Activated CD4-positive, alpha-beta T cell treated with anti-CD3 and anti-CD28 coated beads, Interleukin-2, amount 50 U/mL, for 24 hours (primary cell): ENCODE measurements at places on chromosomes 12 and 14.

DNA sequence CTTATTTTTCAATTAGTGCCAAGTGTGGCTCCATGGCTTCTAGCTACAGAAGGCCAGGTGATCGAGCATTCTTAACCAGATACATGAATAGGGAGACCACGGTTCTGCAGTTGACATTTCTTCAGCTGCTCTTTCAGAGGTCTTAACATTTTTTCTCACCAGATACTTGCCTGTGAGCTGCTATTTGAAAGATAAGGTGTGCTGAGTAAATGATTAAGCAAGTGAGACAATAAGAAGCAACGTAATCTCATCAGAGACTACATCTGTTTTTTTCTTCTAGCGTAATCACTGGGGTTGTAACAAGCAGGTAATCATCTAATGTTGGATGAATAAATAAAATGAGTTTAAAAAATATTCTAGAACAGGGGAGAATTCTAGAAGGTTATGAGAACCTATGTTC, 912.9 kb downstream of the DIO2 start:
- DNase-seq: no peak

- DNase-seq: no peak
These were observed 354.5 kb downstream of the NUAK1 start for GRCh38 chr12:105783983-105784947.

- DNase-seq: no peak
These were observed 78.1 kb upstream of the ST8SIA1 start for GRCh38 chr12:22412581-22412980.

- no peak for DNase-seq
These were observed 570 bp upstream of the MRPS35 start for GRCh38 chr12:27709932-27710591.

DNA sequence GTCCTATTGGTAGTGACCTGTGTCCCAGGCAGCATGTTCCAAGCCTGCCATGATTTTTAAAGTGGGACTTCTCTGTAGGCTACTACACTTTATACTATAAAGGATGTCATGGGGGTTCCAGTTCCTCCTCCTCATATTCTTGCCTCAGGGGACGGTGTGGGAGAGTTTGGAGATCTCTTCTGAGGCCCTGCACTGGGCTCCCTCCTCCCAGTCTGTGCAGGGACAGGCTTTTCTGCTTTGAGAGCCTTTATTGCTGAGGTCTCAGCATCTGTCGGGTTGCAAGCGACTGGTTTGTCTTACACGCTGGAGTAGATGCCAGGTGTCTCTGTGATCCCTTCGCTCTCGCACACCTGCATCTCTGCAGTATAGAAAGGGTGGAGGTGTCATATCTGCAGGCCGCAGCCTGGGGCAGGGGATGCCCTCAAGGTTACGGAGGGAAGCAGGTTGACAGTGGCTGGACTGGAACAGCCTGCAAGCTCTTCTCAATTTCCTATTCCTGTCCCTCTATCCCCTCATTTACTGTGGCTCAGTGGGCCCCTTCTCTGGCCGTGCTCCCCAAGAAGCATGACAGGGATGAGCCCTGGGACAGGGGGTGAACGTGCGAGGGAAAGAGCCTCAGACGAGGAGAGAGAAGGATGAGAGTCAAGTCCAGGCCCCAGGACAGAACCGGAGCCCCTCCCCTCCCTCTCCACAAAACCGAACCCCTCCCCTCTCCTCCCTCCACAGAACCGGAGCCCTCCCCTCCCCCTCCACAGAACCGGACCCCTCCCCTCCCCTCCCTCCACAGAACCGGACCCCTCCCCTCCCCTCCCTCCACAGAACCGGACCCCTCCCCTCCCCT, 51.3 kb downstream of the SLC6A12 start:
- no peak for DNase-seq

GRCh38 chr14:55846826-55847446, 266.9 kb downstream of the KTN1 start:
- no peak for DNase-seq

DNA sequence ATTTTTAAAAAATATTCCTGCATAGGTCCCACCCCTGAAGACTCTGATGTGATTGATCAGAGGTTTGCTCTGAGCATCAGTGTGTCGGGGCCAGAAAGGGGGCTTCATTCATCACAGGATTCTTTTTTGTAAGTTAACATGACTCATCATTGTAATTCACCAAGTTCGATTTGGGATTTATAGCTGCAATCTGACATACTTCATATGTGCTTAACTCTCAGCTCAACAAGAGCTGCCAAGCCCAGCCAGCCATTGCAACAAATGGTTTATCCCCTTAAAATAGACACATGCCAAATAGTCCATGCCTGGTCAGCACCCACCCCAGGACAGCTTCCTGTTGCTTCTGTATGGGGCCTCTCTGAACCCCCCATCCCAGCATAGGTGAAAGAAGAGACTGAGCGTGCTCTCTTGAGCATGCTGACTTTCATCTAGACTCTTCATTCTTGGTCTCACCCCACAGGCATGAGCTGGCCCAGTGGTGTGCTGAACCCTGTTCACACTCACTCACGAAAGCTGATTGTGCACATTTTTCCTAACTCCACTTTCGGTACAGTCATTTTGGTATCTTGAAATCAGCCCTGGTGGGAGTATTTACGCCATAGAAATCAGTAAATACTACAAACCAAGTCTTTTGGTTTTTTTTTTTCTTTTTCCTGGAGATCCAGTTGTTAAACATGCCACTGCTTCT, 101.4 kb downstream of the STAB2 start:
- no peak for DNase-seq

DNA sequence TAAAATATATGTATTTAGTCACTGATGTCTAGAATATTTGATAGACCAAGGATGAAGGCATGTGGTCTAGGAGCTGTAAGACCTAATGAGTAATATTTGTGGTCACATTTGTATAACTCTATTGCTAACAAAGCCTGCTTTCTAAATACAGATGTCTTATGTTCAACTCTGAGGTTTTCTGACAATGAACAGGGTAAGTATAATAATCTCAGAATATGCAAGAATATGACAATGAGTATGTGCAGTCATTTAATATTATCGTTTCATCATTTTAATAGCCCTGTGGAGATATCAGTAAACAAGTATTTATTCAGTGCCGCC, 389.6 kb downstream of the LRIG3 start:
- no peak for DNase-seq

DNA sequence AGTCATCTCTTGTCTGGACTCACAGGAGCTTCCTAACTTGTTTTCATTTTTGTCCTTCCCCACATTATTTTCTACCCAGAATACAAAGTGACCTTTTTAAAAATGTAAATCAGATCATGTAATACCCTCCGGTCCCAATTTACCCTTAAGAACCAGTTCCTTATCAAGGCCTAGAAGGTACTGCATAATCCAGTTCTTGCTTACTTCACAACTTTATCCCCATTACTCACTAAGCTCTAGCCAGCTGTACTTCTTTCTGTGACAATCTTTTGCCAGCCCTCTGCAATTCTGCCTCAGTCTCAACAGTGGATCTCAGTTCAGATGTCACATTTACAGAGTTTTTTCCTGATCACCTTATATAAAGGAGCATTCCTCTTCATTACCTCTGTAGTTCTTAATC, 11.6 kb downstream of the RAP1B start:
- DNase-seq: no peak

DNA sequence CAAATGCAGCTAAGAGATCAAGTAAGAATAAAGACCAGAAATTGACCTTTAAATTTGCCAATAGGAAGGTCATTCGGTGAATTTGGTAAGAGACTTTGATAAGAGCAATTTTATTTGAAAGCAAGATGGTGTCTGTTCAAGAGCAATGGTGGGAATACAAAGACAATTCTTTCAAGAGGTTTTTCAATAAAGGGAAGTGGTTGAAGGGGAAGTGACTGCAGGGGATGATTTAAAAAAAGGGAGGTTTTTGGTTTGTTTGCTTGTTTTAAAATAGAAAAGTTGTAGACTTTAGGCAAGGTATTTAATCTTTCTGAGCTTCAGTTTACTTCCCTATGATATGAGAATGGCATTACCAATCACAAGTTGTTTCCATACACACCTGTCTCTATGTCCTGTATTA, 4.3 kb upstream of the APPL2 start:
- DNase-seq: no peak

DNA sequence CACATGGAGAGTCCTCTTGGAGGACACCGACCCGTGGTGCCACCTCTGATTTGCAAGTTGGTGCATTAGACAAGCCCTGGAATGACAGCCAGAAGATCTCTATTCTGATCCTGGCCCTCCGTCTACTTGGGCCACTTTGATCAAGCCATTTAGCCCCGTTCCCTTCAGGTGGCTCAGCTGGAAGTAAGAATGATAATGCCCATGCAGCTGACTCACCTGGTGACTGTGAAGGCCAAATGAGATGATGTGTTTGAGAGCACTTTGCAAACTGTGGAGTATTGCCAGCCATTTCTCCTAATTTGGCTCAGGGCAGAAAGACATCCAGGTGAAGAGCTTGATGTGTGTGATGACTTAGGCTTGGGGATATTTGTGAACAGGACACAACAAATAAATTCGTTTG, 165.9 kb downstream of the ETV6 start:
- no peak for DNase-seq

GRCh38 chr12:123061441-123062205, 81.1 kb downstream of the ARL6IP4 start:
- no peak for DNase-seq

DNA sequence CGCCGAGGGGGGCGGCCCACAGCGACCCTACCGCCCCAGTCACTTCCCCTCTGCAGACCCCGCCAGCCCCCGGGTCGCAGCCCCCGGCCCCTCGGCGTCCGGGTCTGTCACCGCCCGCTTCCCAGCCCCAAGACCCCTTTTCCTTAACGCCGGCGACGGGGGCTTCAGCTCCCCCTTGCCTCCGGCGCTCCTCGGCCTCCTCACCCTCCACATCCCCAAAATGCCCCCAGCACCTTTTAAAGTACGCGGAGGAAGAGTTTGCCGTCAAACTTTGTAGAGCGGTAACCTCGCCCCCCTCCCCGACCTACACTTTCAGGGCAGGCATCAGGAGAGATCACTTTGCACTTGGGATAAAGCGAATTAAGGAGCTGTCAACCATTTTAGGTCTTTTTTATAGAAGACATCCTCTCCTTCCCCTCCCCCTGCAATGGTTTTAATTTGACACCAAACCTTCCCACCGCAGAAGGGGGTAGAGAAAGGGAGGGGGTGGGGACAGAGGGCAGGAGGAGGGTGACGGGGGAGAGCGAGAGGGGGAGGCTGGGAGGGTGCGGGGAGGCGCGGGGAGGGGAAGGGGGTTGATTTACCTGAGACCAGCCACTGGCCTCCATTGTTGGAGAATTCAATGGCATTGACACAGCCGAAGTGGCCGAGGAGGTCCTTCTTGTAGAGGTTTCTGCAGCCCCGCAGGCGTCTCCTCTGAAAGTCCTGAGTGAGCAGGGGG, 578 bp downstream of the DCAF5 start:
- DNase-seq: no peak

DNA sequence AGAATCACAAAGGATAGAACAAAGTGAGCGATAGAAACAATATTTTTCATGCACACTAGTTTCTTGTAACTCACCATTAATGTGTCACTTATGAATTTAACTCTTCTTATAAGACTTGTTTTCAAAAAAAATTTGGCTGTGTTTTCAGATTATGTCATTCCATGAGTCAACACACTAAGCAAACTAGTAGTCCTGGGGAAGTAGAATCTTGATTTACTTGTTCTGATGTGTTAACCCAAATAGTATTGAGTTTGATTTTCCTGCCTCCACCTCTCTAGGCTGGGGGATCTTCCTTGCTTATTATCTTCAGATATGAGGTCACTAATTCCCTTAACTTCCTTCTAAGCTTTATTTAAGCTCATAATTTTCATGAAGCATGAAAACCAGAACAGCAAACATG, 151.0 kb upstream of the SEL1L start:
- DNase-seq: no peak

DNA sequence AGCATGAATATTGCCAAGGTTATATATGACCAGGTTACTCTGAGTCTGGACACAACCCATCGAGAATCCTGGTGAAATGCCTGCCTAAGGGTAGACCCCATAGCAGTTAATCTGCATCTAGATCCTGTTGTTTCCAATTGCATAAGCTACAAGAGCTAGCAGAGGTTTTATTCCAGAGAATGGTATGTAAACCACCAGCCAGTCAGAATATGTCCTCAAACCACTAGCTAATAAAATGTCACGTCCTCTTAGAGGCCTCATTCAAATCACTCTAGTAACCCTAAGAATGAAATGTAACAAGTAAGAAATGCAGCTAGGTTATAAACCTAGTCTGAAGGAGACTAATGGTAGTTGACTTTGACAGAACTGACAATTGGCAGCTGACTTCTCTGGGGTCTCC, 9.0 kb upstream of the YLPM1 start:
- DNase-seq: no peak

- no peak for DNase-seq
These were observed 7.3 kb downstream of the MSI1 start for GRCh38 chr12:120361506-120362208.

GRCh38 chr12:13028825-13029570, 15.2 kb upstream of the FAM234B start:
- DNase-seq: no peak

DNA sequence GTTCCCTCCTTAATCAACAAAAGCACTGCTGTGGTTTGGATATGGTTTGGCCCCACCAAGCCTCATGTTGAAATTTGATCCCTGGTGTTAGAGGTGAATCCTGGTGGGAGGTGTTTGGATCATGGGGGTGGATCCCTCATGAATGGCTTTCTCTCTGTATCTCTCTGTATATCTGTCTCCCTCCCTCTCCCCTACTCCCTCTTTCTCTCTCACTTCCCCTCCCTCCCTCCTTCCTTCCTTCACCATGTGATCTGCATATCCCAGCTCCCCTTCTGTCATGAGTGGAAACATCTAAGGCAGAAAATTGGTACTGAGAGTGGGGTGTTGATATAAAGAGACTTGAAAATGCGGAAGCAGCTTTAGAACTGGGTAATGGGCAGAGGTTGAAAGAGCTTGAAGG, 5.2 kb downstream of the GSKIP start:
- no peak for DNase-seq

GRCh38 chr12:93621986-93622385, 49.5 kb downstream of the SOCS2 start:
- no peak for DNase-seq

DNA sequence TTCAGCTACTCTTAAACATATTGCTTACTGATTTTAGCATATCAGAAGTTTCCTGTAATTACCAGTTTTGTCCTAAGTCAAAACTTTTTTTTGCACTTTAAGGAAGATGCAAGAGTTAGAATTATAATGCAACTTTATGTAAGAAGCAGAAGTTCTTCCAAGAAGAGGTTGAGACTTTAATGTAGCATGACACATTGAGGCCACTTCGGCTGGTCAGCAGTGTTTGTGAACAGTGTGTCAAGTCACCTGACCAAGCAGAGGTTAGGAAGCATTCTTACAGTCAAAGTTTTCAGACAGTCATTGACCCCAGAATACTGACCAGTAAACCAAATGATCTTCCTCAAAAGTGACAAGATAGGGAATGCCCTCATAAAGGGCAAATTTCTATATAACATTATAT, 15.2 kb downstream of the FGFR1OP2 start:
- no peak for DNase-seq

- no peak for DNase-seq
These were observed 168.0 kb downstream of the DACT1 start for GRCh38 chr14:58805605-58806409.

GRCh38 chr12:62697893-62698292, 231.3 kb downstream of the MON2 start:
- no peak for DNase-seq

- DNase-seq: no peak
These were observed 11.1 kb downstream of the KRT77 start for GRCh38 chr12:52692254-52692653.
